Stimulated activated CD8-positive, alpha-beta memory T cell treated with anti-CD3 and anti-CD28 coated beads, Interleukin-12 subunit alpha, Interleukin-12 subunit beta, amount 100 ng/mL, for 4 hours (primary cell): ENCODE measurements at places on chromosomes 5 and 9.

- DNase-seq = no peak
These were observed 448.8 kb downstream of the TLE4 start for GRCh38 chr9:80020530-80020929.

DNA sequence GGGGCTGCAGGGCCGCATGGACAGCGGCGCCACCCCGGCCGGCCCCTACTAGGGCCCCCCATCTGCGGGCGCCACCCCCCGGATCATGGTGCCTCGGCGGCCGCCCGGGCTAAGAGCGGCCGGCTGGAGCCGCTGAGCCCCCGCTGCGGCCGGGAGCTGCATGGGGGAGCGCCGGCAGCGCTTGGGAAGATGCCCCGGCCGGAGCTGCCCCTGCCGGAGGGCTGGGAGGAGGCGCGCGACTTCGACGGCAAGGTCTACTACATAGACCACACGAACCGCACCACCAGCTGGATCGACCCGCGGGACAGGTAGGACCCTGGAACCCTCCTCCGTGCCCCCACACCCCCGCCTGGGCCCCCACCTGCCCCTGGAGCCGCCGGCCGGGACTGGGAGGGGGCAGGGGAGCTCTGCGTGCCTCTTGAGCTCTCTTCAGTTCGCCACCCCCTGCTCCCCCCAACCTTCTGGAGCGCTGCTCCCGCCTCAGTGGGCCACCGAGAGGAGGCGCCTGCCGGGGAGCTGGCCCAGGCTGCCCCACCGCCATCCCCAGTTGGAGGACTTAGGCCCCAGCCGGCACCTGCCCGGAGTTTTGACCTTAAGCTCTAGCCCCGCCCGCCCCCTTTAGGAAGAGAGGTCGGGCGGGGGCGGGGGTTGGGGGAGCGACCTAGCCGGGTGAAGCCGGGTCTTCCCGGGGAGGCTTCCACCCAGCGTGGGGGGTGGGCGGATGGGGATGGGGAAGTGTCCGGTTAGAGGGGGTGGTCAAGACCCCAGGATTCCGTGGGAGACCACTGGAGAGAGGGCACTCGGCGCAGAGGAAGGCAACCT, 730 bp downstream of the WWC1 start:
- DNase-seq = no peak

DNA sequence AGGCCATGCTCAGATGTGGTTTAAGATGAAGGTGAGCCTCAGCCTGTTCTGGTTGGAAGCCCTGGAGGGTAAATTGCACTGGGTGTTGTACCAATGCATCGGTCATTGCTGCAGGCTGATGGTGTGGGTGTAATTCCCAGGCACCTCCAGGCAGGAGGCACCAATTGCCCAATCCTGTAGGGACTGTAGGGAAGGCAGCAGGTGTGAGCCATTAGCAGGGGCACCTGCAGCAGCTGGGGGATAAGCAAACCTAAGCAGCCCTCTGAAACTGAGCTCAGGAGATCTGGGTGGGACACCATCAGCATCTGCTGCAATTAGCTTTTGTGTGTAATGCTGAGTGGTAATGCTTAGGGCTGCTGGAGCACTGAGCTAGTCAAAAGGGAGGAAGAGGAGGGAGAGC, 190.1 kb upstream of the TBC1D2 start:
- DNase-seq = no peak

- no peak for DNase-seq
These were observed 20.7 kb upstream of the C5orf47 start for GRCh38 chr5:173968154-173968797.

GRCh38 chr5:36688722-36689121, 82.3 kb downstream of the SLC1A3 start:
- DNase-seq = no peak

DNA sequence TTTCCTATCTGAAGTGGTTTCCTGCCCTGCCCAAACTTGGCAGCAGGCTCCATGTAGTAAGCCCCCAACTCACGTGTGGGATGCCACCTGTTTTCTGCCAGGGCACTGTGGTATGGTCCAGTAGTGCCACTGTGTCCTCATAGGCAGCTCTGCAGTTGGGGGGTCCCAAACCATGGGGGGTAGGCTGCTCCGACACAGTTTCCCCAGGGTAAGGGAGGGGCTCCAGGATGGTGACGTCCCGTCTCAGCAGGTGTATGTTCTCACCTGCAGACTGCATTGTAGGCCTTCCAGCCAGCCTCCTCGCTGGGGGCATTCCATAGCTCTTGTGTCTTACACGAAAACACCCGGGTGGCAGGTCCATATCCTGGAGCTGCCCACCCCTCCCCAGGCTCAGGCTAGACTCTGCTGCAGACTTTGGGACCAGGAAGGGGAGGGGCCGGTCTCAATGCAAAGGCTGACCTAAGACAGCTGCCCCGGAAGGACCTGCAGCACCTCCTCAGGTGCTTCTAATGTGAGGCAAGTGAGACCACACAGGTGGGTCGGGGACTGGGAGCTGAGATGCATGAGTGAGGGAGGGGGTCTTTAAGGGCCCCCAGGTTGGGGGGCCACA, 330.5 kb upstream of the IRX4 start:
- no peak for DNase-seq

DNA sequence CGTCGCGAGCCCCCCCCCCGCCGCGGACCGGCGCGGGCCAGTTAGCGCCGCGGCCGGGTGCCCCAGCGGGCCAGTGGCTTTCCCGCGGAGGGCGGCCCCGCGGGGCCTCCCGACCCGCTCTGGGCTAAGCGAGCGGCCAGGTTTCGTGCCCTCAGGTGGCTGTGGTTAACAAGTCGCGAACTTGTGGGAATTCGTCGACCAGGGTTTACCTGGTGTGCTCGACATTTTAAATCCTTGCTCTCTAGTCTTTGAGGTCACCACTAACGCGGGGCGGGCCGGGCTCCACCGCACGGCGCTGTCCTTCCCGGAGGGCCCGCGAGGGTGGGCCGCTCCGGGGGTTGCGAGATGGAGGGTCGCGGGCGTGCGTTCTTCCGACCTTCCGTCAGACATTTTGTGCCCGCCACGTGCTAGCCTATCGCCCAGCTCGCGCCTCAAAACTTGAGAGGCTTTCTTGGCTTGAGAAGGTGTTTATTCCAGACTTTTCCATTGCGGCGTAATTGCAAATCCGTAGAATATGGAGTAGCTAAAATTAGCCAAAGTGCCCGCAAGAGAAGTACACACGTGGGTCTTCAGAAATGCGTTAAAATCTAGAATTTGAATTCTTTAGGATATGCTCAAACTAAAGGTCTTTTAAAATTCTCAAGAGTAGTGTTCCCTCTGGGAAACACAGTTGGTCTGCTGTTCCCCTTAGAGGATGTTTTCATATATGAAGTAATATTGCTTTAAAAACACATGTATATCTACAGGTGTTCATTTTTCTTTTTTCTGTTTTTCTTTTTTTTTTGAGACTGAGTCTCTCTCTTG, 2.1 kb downstream of the ANP32B start:
- no peak for DNase-seq

DNA sequence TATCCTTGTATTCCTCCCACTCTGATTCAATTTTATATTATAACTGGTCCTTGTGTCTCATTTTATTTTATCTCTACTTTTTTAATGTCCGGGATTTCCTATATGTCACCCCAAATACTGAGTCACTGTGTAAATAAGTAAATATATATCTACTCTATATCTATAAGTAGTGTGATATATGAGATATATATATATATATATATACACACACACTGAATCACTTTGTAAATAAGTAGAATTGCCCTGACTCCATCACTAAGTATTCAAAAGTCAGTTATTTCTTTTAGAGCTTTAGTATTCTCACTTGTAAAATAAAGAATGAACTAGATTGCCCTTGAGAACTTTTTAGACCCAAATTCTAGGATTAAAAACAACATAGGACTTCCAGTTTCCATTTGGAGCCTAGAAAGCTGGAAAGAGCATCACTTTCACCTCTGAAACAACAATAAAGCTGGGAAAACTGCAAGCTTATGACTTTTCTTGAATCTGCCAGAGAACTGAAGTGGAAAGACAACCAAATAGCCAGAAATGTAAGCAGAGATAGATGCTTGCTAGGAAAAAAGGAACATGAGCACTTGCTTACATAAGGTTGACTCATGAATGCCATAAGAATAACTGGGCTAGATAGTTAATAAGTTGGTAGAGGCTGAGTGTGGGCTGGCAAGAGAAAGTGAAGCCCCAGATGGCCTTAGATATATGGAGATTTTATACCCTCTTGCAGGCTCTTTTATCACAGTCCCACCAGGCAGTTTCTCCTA, 171.1 kb upstream of the TLX3 start:
- DNase-seq = no peak

DNA sequence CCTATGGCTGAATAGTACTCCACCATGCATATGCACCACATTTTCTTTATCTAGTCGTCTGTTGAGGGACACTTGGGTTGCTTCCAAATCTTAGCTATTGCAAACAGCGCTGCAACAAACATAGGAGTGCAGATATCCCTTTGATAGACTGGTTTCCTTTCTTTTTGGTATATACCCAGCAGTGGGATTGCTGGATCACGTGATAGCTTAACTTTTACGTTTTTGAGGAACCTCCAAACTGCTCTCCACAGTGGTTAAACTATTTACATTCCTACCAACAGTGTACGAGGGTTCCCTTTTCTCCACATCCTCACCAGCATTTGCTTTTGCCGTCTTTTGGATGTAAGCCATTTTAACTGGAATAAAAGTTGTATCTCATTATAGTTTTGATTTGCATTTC, 142.6 kb downstream of the TARS1 start:
- DNase-seq = no peak

GRCh38 chr9:8332331-8332650, 532.7 kb upstream of the DMAC1 start:
- no peak for DNase-seq
